Stimulated activated naive CD8-positive, alpha-beta T cell treated with anti-CD3 and anti-CD28 coated beads, Interleukin-15, amount 100 ng/mL, for 72 hours (primary cell): ENCODE measurements at places on chromosomes 4 and X.

- no peak for DNase-seq
These were observed 4.2 kb upstream of the JCHAIN start for GRCh38 chr4:70670332-70671014.

- no peak for DNase-seq
These were observed 86.4 kb downstream of the PPA2 start for GRCh38 chr4:105387466-105387865.

DNA sequence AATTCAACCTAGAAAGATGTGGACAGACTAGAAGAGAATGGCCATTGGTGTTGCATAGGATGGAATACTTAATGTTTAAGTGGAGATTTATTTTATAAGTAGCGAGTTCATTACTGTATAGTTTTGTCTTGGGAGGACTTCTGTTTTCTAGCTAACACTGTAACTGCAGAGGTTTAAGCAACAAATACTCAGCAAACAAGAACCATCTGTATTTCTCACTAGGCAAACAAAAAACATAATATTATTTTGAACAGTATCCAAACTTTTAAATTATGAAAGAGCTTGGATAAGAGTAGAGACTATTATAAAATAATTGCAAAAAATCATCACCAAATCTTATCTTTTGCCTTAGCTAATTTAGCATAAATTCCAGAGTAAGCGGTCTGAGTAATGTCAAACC is 121.1 kb downstream of the GLRA3 start:
- no peak for DNase-seq

- no peak for DNase-seq
These were observed 77.4 kb downstream of the ANKRD17 start for GRCh38 chr4:73181231-73181630.

- no peak for DNase-seq
These were observed 1249.8 kb downstream of the RAPGEF2 start for GRCh38 chr4:160352637-160353036.
